ENCODE measurements at places on chromosomes 7 and 10. TPM values are rescaled to one million over a fixed set of nuclear protein-coding genes. Genes with fewer than 3 reads are reported as not detected.

GRCh38 chr10:69893271-69893900, 91.7 kb downstream of the COL13A1 start:
- H3K27me3 ChIP-seq = no peaks in the 10 kb centered on the region
- H3K4me3 ChIP-seq = no peak overlapping the region
- H3K4me1 ChIP-seq = peaks cover 17% of the 10 kb centered on the region
- no peaks in the 10 kb centered on the region for H3K36me3 ChIP-seq
- no peak for DNase-seq

- no peak for DNase-seq
- H3K36me3 ChIP-seq = no peaks in the 10 kb centered on the region
- H3K4me3 ChIP-seq = no peak overlapping the region
- no peak overlapping the region for H3K27ac ChIP-seq
These were observed 38.6 kb downstream of the CDC14C start for GRCh38 chr7:48962821-48963505.

DNA sequence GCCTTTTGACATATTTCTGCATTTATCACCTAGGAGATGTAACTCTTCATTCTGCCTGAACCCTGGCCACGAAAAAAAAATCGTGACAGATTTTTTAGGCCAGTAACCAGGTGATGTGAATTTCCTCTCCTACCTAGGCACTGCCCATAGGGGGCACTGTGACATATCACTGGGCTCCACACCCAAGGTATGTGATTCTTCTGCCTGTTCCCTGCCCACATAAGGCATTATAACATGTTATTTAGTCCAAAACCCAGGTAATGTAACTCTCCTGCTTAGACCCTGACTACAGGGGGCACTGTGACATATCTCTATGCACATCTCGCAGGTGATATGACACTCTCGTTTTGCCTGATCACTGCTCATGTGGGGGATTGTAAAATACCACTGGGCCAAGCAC, 29.5 kb upstream of the ZNF107 start:
- no peak for DNase-seq
- H3K27me3 ChIP-seq = no peaks in the 10 kb centered on the region
- no peak overlapping the region for H3K4me3 ChIP-seq
- no peaks in the 10 kb centered on the region for H3K4me1 ChIP-seq

GRCh38 chr10:98326621-98327027, 58.6 kb upstream of the LOXL4 start:
- peaks cover 62% of the 10 kb centered on the region for H3K27me3 ChIP-seq
- H3K4me1 ChIP-seq = no peaks in the 10 kb centered on the region
- H3K4me3 ChIP-seq = no peak overlapping the region

- H3K4me3 ChIP-seq = no peak overlapping the region
- no peaks in the 10 kb centered on the region for H3K27me3 ChIP-seq
- no peaks in the 10 kb centered on the region for H3K36me3 ChIP-seq
- no peak for DNase-seq
- H3K27ac ChIP-seq = no peak overlapping the region
These were observed 130.1 kb downstream of the COBL start for GRCh38 chr7:51186531-51186930.

- no peaks in the 10 kb centered on the region for H3K36me3 ChIP-seq
- no peak overlapping the region for H3K4me3 ChIP-seq
- H3K27me3 ChIP-seq = no peaks in the 10 kb centered on the region
- H3K4me1 ChIP-seq = no peaks in the 10 kb centered on the region
These were observed 24.6 kb upstream of the KDM7A start for GRCh38 chr7:140201393-140201792.

- no peaks in the 10 kb centered on the region for H3K4me1 ChIP-seq
- no peaks in the 10 kb centered on the region for H3K36me3 ChIP-seq
- no peak overlapping the region for H3K4me3 ChIP-seq
These were observed 97.7 kb upstream of the RPA3 start for GRCh38 chr7:7816084-7816483.

DNA sequence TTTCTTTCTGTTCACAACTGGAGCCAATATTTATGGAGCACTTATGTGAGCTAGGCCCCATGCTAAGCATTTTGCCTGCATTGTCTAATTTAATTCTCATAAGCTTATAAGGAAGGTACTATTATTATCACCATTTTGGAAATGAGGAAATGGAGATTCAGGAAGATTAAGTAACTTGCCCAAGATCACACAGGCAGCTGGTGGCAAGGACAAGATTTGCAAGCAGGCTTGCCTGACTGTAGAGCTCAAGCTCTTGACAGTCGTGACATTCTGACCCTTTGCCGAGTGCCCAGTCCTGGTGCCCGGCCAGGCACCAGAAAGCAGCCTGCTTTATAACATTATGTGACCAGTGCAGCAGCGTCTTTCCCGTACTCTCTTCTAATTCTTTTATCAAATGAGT, 38.2 kb downstream of the WNT2 start:
- no peaks in the 10 kb centered on the region for H3K36me3 ChIP-seq
- no peaks in the 10 kb centered on the region for H3K27me3 ChIP-seq
- H3K27ac ChIP-seq = no peak overlapping the region
- no peak overlapping the region for H3K4me3 ChIP-seq
- DNase-seq = no peak

DNA sequence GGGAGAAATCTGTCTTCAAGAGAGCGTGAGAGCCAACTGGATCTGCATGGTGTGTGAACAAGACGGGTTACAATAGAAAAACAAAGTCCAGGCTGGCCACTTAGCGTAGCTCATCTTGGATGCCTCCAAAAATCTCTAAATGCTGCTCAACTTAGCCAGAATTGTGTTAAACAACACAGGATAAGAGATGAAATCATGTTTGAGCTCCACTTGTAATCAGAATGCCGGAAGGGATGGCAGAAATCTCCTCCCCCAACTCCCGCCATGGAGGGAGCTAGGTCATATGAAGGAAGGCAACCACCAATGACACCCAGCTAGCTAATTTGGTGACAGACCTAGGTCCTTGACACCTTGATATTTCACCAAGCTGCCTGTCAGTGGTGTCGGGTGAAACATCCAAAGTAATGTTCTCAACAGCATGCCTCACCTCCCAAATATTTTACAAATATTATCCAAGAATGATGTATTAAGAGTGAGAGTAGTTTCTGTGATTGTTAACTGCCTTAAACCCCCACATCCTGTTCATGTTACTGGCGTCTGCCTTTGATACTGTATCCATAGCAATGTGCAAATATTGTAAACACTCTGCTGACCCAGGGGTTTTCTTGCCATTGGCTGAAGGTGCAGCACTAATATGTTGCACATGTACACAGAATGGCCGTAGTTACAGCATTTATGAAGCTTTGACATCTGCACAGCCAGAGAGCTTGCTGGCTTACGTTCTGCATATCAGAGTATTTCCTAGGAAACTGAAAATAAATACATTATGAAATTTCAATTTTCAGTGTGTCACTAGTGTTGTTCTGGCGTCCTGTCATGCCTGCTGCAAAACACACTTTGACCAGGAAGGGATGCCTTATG, 25.8 kb downstream of the TMEM254 start:
- no peak for DNase-seq
- peak overlapping the region; percentile 83 for H3K27ac ChIP-seq
- H3K4me3 ChIP-seq = no peak overlapping the region
- no peaks in the 10 kb centered on the region for H3K27me3 ChIP-seq
- no peaks in the 10 kb centered on the region for H3K4me1 ChIP-seq

GRCh38 chr10:119991816-119992215, 99.3 kb downstream of the SEC23IP start:
- no peak for DNase-seq
- H3K36me3 ChIP-seq = no peaks in the 10 kb centered on the region
- H3K4me1 ChIP-seq = no peaks in the 10 kb centered on the region
- H3K27ac ChIP-seq = no peak overlapping the region
- no peaks in the 10 kb centered on the region for H3K27me3 ChIP-seq
- H3K4me3 ChIP-seq = no peak overlapping the region

- peaks cover 52% of the 10 kb centered on the region for H3K36me3 ChIP-seq
- no peak for DNase-seq
- H3K27me3 ChIP-seq = no peaks in the 10 kb centered on the region
- peak overlapping the region; percentile 7 for H3K27ac ChIP-seq
- H3K4me3 ChIP-seq = no peak overlapping the region
These were observed 33.2 kb downstream of the PITRM1 start for GRCh38 chr10:3139216-3139910.

DNA sequence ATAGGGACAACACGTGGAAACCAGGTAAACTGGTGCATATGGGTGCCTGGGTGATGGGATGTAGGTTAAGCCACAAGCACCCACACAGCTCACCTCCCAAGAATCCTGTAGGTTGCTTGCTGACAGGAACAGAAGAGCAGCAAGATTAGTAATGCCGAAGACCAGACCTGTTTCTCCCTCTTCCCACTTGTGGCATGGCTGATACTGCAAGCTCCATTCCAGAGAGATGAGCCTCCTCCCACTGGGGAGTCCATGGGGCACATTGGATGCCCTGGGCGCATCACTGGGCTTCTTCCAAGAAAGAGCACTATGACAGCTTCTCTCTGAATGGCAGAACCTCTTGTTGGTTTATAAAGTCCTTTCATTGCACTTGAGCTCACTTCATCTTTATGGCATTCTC, 44.4 kb upstream of the LOXL4 start:
- H3K4me1 ChIP-seq = peaks cover 48% of the 10 kb centered on the region
- H3K4me3 ChIP-seq = no peak overlapping the region
- H3K27ac ChIP-seq = no peak overlapping the region
- no peak for DNase-seq
- no peaks in the 10 kb centered on the region for H3K36me3 ChIP-seq

- H3K4me3 ChIP-seq = no peak overlapping the region
- no peaks in the 10 kb centered on the region for H3K27me3 ChIP-seq
- DNase-seq = no peak
- peak overlapping the region; percentile 3 for H3K27ac ChIP-seq
- peaks cover 6% of the 10 kb centered on the region for H3K36me3 ChIP-seq
These were observed 157.2 kb upstream of the NPS start for GRCh38 chr10:127391875-127392274.

The BHLHA15 gene
- total RNA-seq = 0.82 TPM

The EPHA1 gene
- total RNA-seq = 67.3 TPM

The MYO1G gene
- 5.0 TPM for total RNA-seq

The ADIRF gene
- 29.8 TPM for total RNA-seq

The RBM28 gene
- total RNA-seq = 28.8 TPM

The OPALIN gene
- total RNA-seq = not detected

Data from esophagus squamous epithelium (tissue), 5 donors.